ENCODE measurements at places on chromosomes 11 and 22. TPM values are rescaled to one million over a fixed set of nuclear protein-coding genes. Genes with fewer than 3 reads are reported as not detected.

The CATSPER1 gene
- polyA plus RNA-seq, result not detected

The CRYBA4 gene
- not detected for polyA plus RNA-seq

The GDPD4 gene
- polyA plus RNA-seq, result not detected

The TMEM86A gene
- 2.5 TPM for polyA plus RNA-seq

The SEZ6L gene
- 0.01 TPM for polyA plus RNA-seq

The OR51B4 gene
- not detected for polyA plus RNA-seq

The CD6 gene
- polyA plus RNA-seq, result 1.7 TPM

The DGAT2 gene
- polyA plus RNA-seq, result 140 TPM

The CALCA gene
- polyA plus RNA-seq, result not detected

The MPPED2 gene
- polyA plus RNA-seq, result 0.51 TPM

The SLC16A8 gene
- polyA plus RNA-seq, result 0.34 TPM

The DDX10 gene
- 12.3 TPM for polyA plus RNA-seq

The NXPE4 gene
- not detected for polyA plus RNA-seq

The MYEOV gene
- polyA plus RNA-seq, result 15.9 TPM

The RPLP2 gene
- polyA plus RNA-seq, result 1,158 TPM

The FOLR1 gene
- polyA plus RNA-seq, result not detected

The OR56A1 gene
- not detected for polyA plus RNA-seq
